ENCODE measurements at places on chromosomes 11 and 22. TPM values are rescaled to one million over a fixed set of nuclear protein-coding genes. Genes with fewer than 3 reads are reported as not detected.

DNA sequence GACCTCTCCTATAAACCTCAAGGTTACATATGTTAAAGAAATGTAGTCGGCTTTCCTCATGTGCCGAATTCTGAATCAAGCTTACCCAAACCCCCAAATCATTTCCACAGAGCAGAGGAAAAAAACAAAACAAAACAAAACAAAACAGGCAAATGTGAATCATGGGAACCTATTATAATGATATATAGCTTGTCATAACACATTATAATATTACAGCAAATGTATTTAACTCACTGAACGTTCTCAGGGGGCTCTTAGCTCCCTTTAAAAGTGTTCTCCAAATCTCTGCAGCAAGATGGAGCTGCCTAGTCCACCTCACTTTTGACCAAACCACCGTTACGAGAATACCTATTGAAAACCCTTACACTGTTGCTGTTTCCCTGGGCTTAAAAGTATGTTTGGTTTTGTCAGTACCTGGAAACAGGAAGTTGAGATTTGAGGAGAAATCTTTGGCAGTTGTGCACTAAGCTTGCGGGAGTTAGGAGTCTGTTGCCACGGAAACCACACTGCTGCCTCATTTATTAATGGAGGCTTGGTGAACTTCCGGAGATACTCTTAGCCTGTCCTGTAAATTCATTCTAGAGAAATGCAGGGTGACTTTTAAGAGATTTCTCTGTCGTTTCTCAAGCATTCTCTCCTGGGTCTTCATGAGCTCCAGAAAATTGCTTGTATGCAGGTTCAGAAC lies 167.0 kb upstream of the RASSF10 start:
- no peak overlapping the region for H3K4me3 ChIP-seq
- H3K4me1 ChIP-seq: peaks cover 62% of the 10 kb centered on the region
- H3K27ac ChIP-seq: peak overlapping the region; percentile 80
- H3K36me3 ChIP-seq: no peaks in the 10 kb centered on the region

DNA sequence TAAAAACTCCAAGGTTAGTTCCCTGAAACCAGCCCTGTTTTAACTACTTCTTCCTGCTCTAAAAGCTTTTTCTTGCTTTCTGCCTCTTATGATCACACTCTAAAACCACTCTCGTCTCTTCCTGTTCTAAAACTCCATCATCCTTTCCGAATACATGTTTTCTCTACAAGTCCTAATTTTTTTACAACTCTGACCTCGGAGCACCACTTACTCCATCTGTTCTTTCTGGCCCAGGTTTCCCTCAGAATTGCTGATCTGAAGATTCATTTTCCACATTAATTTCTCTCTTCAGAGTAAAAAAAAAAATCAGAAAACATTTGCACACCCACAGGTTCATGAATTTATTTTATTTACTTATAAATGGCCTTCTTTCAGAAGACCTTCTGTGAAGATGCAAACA lies 265.7 kb upstream of the CADM1 start:
- no peak for DNase-seq
- H3K4me3 ChIP-seq: no peak overlapping the region
- no peaks in the 10 kb centered on the region for H3K36me3 ChIP-seq

- peaks cover 21% of the 10 kb centered on the region for H3K4me1 ChIP-seq
- H3K27ac ChIP-seq: no peak overlapping the region
- DNase-seq: peak; percentile 20
- H3K27me3 ChIP-seq: no peaks in the 10 kb centered on the region
These were observed 2.3 kb downstream of the GATD1 start for GRCh38 chr11:774873-775592.

DNA sequence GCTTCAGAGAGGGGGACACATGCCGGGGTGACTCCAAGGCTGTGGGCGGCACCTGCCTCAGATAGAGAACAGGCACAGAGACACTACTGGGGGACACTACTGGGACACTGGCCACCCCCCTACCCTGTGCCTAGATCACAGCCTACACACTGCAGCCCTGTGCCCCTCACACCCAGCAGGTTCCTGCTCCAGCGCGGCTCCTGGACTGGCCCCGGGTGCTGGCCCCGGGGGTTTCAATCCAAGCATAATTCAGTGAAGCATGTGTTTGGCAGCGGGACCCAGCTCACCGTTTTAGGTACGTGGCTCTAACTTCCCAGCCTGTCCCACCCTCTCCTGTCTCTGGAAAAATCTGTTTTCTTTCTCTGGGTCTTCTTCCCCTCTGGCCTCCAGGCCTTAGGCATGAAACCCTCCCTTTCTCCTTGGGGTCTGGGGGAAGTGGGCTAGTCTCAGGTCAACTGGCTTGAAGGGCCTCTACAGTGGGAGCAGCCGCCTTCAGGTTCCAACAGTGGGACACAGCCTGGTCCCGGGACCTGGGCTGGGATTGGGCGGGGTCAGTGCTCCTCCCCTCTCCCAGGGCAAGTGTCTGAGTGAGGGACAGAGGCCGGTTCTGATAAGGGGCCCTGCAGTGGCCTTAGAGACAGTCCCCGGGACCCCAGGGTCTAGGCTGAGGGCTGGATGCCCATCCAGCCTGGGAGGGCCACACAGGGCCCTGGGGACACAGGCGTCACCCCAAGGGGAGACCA lies 98.8 kb downstream of the CRYBB2 start:
- no peak overlapping the region for H3K27ac ChIP-seq
- no peaks in the 10 kb centered on the region for H3K36me3 ChIP-seq
- no peaks in the 10 kb centered on the region for H3K4me1 ChIP-seq
- no peak overlapping the region for H3K4me3 ChIP-seq
- no peak for DNase-seq

DNA sequence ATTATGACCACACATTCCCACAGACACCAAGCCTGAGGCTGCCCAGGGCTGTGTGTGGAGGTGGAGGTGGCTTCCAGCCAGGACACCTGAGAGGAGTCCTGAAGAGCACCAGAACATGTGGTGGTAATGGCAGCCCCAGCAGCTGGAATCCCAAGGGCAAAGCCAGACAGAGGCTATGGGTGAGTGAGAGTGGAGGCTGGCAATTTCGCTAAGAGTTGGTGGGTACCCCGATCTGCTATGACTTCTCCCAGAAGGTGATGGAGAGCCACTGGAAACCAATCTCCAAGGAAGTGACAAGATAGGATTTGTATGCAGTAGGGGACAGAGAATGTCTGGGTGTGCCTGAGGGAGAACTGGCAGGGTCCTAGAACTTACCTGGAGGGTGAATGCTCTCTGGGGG lies 69.3 kb upstream of the CLTCL1 start:
- H3K27me3 ChIP-seq: no peaks in the 10 kb centered on the region
- H3K27ac ChIP-seq: no peak overlapping the region
- no peaks in the 10 kb centered on the region for H3K4me1 ChIP-seq
- no peak overlapping the region for H3K4me3 ChIP-seq
- no peaks in the 10 kb centered on the region for H3K36me3 ChIP-seq

DNA sequence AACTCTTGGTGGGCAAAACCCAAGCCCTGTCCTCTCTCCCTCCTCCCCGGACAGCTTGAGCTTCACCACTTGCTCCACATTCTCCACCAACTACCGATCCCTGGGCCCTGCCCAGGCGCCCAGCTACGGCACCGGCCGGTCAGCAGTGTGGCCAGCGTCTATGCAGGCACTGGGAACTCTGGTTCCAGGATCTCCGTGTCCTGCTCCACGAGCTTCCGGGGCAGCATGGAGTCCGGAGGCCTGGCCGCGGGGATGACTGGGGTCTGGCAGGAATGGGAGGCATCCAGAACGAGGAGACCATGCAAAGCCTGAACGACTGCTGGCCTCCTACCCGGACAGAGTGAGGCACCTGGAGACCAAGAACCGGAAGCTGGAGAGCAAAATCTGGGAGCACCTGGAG lies 68.9 kb upstream of the RTL6 start:
- no peaks in the 10 kb centered on the region for H3K4me1 ChIP-seq
- no peaks in the 10 kb centered on the region for H3K36me3 ChIP-seq
- no peak overlapping the region for H3K27ac ChIP-seq
- no peak overlapping the region for H3K4me3 ChIP-seq
- no peak for DNase-seq
- H3K27me3 ChIP-seq: no peaks in the 10 kb centered on the region

- no peaks in the 10 kb centered on the region for H3K27me3 ChIP-seq
- DNase-seq: no peak
- no peaks in the 10 kb centered on the region for H3K36me3 ChIP-seq
- no peak overlapping the region for H3K4me3 ChIP-seq
- no peak overlapping the region for H3K27ac ChIP-seq
These were observed 5.3 kb upstream of the PARVA start for GRCh38 chr11:12372111-12372510.

DNA sequence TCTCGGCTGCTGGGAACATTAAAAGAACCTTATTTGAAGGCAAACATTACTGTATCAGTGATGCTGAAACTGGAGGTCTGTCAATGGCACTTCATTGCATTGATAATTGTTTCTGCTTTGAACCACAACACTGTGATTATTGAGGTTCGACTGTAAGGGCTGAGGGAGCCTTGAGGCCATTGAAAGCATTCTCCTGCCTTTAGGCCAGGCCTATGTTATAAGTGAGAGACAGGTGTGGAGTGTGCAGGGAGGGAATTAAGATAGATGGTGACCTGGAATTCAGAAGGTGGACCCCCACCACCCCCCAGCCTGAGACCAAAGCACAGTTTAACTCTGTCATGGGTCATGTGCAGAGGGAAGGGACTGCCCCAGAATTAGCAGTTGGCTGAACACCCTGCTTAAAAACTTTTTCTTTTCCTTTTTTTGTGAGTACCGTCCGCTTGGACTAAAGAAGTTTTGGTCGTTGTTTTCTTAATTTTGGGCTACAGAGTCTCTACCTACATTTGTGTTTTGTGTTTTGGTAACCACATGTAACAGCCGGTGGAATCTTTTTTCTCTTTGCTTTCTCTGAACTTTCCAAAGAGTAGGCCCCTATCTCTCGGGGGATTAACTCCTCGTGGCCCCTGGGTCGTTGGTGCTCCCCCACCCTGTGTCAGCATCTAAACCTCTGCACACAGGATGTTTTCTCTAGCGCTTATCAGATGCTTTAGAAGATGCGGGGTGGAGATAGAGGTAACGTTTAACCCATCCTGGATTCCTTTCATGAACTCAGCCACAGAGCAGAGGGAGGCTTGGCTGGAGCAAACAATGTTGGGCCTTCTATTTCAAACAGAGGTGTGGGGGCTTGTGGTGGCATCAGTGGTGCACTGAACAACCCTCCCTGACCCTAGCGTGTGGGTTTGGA lies 43.7 kb downstream of the ZBTB16 start:
- no peak overlapping the region for H3K27ac ChIP-seq
- H3K27me3 ChIP-seq: no peaks in the 10 kb centered on the region
- H3K4me3 ChIP-seq: no peak overlapping the region
- no peaks in the 10 kb centered on the region for H3K36me3 ChIP-seq

DNA sequence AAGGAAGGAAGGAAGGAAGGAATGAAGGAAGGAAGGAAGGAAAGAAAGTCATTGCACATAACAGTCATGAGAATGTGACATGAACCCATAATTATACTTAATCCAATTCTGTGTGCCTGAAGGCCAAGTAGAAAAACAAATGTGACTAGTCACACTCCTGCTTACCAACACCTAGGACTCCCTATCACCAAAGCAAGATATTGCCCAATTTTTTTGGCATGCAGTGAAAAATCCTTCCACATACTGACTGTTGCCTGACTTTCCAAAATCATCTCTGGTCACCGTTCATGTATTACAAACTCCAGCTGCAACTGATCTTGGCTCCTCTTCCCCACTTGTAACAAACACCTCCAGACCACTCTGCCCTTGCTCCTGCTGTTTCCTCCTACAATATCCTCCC lies 516.8 kb downstream of the OPCML start:
- no peak overlapping the region for H3K27ac ChIP-seq
- DNase-seq: no peak
- H3K4me3 ChIP-seq: no peak overlapping the region
- H3K36me3 ChIP-seq: no peaks in the 10 kb centered on the region
- H3K27me3 ChIP-seq: peaks cover 23% of the 10 kb centered on the region
- H3K4me1 ChIP-seq: no peaks in the 10 kb centered on the region

DNA sequence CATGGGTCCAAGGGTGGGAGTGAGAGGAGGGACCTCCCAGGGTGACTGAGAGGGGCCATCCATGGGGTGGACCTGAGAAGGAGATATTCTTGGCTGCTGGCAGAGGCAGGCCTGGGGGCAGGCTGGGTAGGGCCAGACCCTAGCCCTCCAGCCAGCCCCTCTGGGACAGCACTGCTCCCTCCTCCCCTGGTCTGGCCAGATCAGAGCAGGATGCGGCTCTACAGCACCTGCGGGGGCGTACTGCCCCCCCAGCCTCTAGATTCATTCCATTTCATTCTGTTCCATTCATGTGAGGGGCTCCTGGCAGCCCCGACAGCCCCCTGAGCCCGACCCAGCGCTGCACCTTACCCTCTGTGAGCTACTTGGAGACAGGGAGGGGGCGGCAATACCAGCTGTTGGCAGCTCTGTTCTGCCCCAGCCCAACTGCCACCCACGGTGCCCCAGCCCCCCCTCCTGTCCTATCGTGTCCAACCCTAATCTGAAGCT lies 34.3 kb upstream of the MYRF start:
- no peaks in the 10 kb centered on the region for H3K36me3 ChIP-seq
- H3K27ac ChIP-seq: no peak overlapping the region
- H3K4me3 ChIP-seq: no peak overlapping the region
- DNase-seq: no peak
- no peaks in the 10 kb centered on the region for H3K27me3 ChIP-seq

- no peak for DNase-seq
- H3K27me3 ChIP-seq: no peaks in the 10 kb centered on the region
- H3K36me3 ChIP-seq: no peaks in the 10 kb centered on the region
- H3K4me1 ChIP-seq: no peaks in the 10 kb centered on the region
- no peak overlapping the region for H3K4me3 ChIP-seq
- H3K27ac ChIP-seq: no peak overlapping the region
These were observed 23.4 kb downstream of the C2CD3 start for GRCh38 chr11:74147199-74147929.

- no peak for DNase-seq
- H3K27me3 ChIP-seq: no peaks in the 10 kb centered on the region
- no peaks in the 10 kb centered on the region for H3K36me3 ChIP-seq
- H3K4me3 ChIP-seq: no peak overlapping the region
- no peak overlapping the region for H3K27ac ChIP-seq
These were observed 78.2 kb downstream of the SMCO4 start for GRCh38 chr11:93464927-93465540.

GRCh38 chr11:19813158-19813879 lies 100.7 kb downstream of the NAV2 start:
- H3K27me3 ChIP-seq: no peaks in the 10 kb centered on the region
- DNase-seq: no peak
- no peak overlapping the region for H3K27ac ChIP-seq
- H3K36me3 ChIP-seq: no peaks in the 10 kb centered on the region
- H3K4me1 ChIP-seq: peaks cover 5% of the 10 kb centered on the region

DNA sequence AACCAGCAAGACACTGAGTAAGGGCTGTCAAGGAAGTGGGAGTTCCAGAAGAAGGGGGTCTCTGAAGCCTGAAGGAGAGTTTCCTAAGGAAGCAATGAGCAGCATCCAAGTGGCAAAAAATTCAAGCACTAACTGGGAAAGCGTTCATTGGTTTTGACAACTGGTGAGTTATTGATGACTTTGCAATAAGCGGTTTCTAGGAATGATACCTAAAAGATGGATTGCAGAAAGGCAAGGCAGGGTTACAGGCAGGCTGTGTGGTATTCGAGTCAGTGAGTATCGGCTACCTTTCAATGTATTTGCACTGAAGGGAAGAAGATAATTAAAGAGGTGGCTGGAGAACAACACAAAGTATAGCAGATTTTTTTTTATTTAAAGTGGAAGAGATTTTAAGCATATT lies 59.3 kb upstream of the NCAM1 start:
- H3K4me1 ChIP-seq: no peaks in the 10 kb centered on the region
- peaks cover under 1% of the 10 kb centered on the region for H3K27me3 ChIP-seq
- H3K27ac ChIP-seq: no peak overlapping the region

Gene MAJIN
- not detected for total RNA-seq

Gene FXYD6
- total RNA-seq: 19.5 TPM

Gene JAML
- 3.5 TPM for total RNA-seq

Gene RPS6KA4
- total RNA-seq: 31.3 TPM

Gene MISFA
- 1.8 TPM for total RNA-seq

Gene C11orf42
- not detected for total RNA-seq

Gene DGAT2
- total RNA-seq: 60.5 TPM

Gene MDK
- 562 TPM for total RNA-seq

All from hepatocyte (in vitro differentiated cells).